CD4-positive, alpha-beta T cell treated with Interleukin-10 for 1 hour (primary cell): ENCODE measurements at places on chromosomes 16 and 17.
A peak's percentile ranks its signal among the peaks of the same experiment; 100 is the strongest.

DNA sequence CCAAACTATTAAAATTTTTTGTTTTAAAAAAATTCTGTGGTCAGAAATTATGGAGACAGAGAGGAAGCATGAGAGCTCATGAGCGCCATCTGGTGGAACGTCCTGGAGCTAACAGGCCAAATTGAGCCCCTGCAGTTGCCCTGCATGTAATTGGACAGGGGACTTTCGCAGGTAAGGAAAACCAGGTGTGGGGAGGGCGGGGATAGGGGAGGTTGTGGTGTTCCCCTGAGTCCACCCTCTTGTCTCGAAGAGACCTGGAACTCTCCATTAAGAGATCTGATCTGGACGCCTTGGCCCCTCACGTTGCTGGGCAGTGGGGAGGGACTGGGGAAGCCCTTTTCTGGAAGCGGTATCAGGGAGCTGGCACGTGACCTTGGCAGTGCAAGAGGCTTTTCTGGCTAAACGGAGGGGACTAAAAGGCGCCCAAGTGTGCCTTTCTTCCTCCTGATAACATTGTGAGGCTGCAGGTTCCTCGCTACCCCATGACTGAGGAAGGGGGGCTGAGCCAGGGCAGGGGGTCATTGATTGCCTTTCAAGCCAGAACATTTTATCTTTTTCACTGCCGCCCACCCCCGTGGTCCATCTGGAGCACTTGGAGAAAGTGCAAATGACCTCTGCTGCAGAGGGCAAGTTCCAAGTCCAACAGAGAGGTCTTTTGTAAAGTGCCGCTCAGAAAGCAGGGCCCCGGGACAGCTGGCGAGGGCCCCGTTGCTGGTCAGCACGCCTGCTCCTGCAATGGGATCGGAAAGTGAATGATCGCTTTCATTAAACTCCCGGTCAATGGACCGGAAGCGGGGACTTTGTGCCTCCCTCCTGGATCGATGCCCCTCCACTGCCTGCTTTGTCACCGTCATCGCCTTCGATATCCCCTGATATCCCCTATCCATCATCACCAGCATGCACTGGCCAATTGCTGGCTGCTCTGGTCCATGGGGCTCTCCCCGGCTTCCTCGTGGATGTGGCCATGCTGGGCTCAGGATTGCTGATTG, 18.4 kb downstream of the PDILT start:
- DNase-seq, result peak; percentile 39

GRCh38 chr16:88924834-88925539, 52.0 kb downstream of the CBFA2T3 start:
- peak; percentile 11 for DNase-seq

DNA sequence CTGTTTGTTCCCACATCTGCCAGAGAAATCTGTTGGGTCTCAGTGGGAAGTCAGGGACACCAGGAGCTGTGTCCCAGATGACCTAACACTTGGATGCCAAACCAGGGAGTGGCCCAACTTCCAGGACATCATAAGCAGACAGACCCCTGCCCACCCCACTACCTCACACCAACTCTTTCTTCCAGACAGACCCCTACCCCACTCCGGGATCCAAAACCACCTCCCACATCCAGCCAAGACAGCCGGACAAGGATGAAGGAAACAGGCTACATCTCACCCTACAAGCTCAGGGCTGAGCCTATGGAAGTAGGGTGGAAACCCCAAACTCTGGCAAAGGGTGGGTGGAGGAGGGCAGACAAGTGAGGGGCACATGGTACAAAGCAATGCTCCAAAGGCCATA, 3.6 kb downstream of the HDAC5 start:
- no peak for DNase-seq

- no peak for DNase-seq
Measured at GRCh38 chr17:2180768-2181167, 122.8 kb downstream of the SMG6 start.

- no peak for DNase-seq
Measured at GRCh38 chr16:23807028-23807427, 28.8 kb upstream of the PRKCB start.
